ENCODE measurements at places on chromosomes 3 and 15.

DNA sequence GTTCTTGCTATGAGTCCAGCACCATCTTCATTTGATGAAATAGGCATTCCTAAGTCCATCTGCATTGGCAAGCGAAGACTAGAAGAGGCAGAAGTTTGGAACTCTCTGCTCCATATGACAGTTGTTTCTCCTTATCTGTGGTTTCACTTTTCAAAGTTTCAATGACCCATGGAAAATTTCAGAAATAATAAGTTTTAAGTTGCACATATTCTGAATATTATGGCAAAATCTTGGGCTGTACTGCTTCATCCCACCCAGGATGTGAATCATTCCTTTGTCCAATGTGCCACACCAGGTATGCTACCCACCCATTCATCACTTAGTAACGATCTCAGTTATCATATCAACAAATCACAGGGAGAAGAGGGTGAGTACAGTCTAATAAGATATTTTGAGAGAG lies 647.9 kb downstream of the GRM7 start:
- no peak for DNase-seq

DNA sequence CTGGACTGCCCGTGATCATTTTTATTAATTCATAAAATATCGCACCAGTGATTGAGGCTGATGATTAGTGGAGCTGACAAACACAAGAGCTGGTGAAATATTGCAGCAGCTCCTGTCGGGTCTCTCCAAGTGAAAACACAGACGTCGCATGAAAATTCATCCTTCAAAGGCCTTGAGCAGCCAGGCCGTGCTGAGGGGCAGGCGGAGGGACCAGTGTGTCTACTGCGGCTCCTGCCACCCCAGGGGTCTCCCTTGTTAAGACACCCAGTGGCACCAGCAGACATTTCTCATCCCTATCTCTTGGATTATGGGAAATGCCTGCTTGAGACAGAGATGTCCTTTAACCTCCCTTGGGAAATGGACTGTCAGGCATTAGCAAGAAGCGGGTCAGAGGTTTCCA lies 289.4 kb upstream of the TLE3 start:
- DNase-seq = no peak

DNA sequence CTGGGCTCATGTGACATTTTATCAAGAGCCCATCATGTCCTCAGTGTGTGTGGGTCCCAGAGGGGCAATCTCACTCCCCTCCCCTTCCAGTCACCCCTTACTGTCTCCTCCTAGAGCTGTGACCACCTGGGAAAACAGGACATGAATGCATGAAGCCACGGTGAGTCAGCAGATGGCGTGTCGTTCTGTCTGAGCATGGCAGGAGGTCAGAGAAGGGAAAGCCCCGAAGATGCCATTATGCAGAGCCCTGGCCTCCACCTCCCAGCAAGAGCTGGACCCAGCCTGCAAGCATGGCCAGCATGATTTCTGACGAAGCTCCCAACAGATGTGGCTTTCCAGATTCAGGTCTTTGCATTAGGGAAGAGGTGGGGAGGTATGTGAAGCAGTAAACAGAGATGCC lies 118.5 kb downstream of the TLE3 start:
- no peak for DNase-seq

DNA sequence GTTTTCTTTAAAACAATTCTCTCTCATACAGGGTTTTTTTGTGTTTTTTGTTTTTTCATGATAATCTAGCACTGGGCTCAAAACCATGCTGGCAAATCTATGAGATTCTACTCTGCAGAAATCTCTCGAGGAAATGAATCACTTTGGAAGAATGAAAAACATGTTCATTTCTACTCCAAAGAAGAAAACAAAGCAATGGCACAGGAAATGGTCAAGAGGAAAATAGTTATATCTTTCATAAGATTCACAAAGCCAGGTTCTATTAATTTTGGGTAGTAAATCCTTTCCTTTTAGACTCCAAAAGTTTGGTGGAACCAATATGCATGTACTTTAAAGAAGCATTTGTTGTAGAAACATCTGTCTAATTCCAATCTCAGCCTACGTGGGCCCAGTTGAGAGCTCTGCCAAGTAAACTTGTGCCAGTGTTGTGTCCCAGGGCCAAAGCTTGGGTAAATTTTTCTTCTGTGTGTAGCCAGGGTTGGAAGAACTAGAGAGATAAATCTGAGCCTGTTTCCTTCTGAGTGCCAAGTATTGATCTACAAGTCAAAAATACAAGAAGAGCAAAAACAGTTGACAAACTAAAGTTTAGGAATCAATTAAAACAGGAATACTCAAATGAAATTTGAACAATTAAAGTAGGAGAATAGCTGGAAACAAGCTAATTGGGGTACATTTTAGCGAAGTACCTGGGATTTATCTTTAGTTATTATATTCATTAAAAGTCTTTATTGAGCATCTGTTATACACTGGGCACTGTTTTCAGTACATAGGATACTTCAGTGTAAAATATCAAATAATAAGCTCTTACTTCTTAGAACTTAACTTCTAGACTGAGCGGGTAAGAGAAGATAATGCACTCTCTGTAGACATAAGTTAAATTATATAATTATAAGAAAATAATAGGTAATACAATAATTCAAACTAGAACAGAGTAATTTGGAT lies 657.5 kb upstream of the NECTIN3 start:
- DNase-seq = no peak

DNA sequence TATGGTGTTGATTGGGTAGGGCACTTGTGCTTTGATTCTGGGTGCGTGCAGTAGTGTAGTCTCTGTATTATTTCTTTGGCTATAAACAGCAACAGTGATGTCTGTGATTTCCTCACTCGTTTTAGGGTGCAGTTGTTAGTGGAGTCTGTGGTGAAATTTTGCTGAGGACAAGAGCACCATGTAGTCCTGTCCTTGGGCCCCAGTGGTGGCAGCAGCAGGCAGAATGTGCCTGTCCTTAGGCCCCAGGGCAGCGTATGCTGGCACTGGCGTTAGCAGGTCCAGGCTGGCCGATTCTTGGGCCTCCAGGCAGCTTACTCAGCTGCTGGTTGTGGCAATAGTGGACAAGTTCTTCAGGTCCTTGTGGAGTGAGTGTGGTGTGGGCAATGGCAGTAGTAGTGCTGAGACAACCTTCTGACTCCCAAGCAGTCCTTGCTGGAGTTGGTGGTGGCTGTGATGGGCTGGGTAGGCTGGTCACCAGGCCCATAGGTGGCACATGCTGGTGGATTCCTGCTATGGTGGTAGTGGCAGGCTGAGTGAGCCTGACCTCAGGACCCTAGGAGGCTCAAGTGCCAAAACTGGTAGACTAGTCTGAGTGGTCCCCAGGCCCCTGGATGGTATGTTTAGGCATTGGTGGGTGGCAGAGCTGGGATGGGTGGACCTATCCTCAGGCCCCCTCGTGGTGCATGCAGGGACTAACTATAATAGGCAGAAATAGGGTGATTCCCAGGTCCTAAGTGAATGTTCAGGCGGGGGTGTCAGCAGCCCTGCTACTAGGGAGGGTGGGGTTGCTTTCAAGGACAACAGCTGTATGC lies 56.3 kb downstream of the TNFAIP8L3 start:
- DNase-seq = no peak

DNA sequence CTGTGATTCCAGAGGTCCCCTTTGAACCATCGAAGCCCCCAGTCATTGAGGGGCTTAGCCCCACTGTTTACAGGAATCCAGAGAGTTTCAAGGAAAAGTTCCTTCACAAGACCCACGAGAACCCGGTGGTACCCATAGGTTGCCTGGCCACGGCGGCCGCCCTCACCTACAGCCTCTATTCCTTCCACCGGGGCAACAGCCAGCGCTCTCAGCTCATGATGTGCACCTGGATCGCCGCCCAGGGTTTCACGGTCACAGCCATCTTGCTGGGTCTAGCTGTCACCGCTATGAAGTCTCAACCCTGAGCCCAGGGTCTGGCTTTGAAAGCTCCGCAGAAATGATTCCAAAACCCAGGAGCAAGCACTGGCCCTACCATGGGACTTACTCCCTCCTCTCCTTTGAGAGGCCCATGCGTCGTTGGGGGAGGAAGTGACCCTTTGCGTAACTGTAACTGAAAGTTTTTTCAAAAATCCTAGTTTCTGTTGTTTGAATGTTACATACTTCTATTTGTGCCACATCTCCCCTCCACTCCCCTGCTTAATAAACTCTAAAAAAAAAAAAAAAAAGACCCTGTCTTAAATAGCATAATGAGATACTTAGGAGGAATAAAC lies 85.1 kb upstream of the CSPG5 start:
- DNase-seq = no peak

DNA sequence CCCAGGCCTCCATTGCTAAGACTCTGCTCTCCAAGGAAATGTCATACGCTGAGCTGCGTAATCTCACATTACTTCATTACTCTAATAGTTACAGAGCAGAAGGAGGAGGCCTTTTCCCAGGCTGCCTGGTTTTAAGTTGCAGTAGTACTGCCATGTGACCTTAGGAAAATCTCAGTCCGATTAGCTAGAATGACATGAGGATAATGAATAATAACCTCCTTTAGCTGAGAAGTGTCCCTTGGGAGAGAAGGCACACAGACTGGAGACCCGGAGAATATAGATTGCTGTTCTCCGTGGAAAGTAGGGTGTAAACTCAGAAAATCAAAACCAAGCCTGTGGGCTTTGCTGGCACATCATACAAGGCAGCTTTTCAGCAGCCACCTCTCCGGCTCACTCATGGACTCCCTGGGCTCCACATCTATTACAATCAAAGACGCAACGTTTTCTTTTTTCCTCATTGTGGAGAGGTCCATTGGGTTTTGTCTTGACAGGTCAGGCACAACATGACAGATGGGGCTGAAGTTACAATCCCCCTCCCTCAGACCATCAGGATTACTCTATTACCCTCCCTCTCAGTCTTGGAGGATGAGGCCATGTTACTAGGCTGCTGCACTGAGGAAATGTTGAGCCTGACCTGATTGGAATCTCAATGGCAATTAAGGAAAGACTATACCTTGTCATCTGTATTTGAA lies 134.8 kb upstream of the MB21D2 start:
- DNase-seq = no peak

DNA sequence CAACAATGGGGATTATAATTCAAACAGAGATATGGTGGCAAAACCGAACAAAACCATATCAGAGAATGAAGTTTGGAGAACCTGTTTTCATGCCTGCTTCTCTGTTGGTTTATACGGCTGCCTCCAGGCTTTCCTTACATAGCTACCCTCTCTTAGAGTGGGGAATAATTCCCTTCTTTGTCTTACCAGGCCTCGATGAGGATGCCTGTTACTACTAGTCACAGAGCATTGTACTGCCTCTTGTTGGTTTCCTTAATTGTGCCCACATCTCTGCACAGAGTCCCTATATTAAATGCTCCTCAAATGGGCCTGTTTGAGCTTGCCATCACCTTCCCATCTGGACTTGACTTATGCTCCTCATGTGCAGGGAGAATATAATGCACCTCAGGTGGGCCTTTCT lies 92.9 kb downstream of the NCEH1 start:
- DNase-seq = no peak

DNA sequence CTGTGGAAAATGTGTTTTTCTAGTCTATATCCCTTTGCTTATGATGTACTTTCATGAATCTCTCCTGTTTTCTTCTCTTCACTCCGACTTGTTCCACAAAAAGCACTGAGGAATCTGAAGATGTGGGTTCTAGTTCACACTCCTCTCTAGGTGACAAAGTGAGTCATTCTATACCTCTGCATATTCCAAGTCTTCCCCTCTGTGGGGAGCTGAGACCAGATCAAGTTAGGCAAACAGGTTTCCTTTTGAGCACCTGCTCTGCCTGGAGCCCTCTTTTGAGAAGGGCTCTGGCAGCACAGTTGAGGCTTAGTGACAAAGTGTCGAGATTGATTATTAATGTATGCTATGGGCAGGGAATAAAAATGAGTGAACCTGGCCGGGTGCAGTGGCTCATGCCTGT lies 82.4 kb upstream of the VGLL4 start:
- DNase-seq = no peak

GRCh38 chr15:35038626-35039451 lies 46.3 kb downstream of the NANOGP8 start:
- DNase-seq = no peak

DNA sequence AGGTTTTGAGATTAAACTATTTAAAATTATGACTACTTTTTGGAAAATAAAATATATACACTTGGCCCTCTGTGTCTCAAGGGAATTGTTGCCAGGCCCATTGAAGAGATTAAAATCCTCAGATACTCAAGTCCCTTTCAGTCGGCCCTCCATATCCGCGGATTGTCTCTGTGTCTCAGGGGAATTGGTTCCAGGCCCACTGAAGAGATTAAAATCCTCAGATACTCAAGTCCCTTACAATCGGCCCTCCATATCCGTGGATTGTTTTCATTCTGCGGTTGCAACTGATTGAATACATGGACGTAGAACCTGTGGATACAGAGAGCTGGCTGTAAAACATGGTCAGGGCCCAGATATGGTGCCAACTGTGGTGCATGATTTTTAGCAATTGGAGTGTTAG lies 15.7 kb upstream of the LRCH3 start:
- no peak for DNase-seq

DNA sequence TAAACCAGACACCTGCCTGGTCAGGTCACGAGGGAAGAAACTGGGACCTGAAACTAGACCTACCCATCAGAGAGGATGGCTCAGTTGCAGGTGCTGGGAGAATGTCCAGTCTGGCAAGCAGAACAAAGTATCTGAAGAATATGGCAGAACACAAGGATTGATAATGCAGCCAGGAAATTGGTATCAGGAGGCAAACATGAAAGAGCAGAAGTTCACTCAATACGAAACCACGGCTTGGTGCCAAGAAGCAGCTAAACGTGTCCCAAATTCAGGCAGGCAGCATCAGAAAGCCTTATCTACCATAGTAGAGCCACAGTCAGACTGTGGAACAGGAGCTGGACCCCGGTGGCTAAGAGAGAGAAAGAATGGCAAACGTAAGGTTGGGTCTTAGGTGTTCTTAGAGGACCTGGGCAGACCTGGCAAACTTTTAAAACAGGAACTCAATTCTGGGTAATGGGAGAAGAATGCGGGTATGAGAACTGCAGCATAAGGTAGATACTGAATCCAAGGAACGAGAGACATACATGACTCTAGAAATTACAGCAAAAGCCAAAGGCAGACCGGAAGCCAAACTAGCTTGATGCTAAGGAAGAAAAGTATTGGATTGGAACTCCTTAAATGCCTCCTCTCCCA lies 169.0 kb upstream of the NECTIN3 start:
- DNase-seq = no peak

DNA sequence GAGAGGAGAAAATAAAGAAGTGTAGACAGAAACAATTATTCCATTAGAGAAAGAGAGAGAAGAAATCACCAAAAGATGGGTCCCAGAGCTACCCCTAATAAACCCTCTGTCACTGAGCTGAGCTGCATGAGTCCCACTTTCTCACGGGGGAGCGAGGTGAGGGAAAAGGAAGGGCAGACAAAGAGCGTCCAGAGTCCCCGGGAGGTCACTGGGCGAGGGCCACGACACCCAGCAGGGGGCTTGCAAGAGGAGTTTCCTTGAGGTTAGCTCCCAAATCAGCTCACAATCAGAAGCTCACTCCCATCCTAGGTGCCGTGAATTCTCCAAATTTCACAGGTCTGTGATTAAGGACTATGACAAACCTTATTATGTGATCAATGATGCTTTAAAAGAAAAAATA lies 62.3 kb downstream of the XXYLT1 start:
- DNase-seq = no peak

DNA sequence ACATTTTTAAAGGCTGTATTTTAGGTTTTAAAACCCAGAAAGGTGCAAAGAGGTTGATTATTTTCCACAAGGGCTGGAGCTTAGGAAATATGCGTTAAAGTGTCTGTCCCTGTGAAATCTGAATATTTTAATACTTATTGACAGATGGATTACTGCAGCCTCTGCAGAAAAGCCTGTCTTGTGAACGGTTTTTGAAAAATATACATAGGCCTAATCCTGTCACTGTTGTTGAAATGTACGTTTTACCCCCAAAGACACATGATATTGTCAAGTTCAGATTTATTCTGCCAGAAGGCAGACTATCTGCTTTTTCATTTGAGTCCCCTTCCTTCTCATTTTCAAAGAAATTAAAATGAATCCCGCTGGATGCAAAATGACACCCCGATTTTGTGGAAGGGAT lies 2.2 kb upstream of the BCL6 start:
- DNase-seq = no peak

Data from neural crest cell (in vitro differentiated cells).